ENCODE measurements at places on chromosomes 1 and 21.

DNA sequence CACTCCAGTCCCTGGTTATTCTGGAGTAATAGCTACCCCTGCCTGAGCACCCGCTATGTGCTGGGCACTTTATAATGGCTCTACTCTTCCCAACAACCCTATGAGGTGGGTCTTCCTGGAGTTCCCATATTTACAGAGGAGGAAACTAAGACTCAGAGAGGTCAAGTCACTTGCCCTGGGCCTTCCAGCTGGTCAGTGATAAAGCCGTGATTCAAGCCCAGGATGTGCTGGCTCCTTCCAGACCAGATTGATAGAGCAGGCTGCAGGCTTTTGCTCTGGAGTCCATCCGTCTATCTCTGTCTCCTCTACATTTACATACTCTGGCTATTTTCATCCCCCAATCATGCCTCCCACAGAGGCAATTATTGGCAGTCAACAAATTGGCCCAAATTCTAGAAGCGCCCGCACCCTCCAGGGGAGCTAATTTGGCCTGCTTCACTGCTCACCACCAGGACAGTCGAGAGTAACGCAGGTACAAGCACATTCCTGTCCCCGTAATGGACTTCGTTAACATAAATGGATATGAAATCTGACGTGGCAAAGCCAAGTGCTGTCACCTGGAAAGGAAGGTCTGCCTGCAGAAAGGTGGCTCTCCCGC, 39.8 kb upstream of the SELENON start:
- no peak for DNase-seq

DNA sequence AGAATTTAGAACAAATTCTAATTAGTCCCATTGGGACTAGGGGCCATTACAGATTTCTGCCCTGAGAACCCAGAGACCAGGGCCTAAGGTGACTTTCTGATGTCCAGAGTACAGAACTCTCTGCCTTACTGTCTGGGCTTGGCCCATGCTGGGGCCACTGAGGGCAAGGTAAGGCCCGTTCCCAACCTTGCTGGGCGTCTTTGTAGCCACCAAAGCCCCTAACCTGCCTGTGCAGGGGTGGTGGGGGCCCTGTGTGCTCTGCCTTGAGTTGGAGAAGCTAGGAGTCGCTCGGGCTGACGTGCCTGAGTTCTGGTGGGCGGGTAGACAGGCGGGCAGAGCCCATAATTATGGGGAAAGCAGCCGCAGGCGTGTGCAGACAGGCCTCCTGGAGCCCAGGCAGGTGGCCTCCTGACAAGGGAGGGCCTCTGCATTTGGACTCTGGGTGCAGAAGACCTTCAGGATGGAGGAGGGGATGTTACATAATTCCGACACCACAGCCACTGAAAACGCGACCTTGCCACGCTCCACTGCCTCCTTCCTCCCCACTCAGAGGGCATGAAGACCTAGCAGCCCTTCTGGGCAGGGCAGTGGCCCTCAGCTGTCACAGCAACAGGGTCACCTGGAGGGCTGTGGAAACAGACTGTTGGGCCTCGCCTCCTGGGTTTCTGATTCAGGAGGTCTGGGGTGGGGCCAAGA, 239.9 kb upstream of the TMEM51 start:
- DNase-seq, result no peak

DNA sequence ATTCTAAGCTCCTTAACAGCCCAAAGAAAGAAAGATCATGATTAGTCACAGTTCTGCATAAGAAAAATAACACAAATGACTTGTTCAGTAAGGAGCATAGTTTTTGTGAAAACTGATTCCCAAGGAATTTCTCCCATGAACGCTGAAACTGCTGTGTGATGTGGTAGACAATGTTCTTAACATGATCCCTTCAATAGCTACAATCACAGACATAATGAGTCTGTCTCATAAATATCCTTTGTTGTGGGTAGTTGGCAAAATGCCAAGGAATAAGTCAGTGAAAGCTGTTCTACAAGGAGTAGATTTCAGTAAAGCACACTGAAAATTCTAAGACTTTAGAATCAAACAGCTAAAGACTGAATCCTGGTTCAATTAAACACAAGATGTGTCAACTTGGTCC, 404.8 kb downstream of the HLX start:
- DNase-seq, result no peak

DNA sequence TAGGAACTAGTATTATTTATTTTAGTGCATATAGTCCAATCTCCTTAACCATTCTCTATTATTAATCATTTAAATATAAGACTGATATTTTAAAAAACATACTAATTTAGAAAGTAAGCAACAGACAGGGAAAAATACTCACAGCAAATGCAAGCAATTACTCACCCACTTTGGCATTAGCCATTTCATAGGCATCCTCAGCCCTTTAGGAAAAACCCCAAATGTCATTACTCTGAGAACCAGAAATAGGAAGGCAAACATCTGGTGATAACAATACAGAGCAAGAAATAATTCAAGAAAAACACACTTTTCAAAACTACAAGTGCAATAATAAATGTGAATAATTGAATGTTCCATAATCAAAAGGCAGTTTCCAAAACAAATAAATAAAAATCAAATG, 545.1 kb downstream of the PLPP3 start:
- no peak for DNase-seq

GRCh38 chr1:65075123-65075976, 72.7 kb upstream of the AK4 start:
- DNase-seq, result peak; percentile 34

DNA sequence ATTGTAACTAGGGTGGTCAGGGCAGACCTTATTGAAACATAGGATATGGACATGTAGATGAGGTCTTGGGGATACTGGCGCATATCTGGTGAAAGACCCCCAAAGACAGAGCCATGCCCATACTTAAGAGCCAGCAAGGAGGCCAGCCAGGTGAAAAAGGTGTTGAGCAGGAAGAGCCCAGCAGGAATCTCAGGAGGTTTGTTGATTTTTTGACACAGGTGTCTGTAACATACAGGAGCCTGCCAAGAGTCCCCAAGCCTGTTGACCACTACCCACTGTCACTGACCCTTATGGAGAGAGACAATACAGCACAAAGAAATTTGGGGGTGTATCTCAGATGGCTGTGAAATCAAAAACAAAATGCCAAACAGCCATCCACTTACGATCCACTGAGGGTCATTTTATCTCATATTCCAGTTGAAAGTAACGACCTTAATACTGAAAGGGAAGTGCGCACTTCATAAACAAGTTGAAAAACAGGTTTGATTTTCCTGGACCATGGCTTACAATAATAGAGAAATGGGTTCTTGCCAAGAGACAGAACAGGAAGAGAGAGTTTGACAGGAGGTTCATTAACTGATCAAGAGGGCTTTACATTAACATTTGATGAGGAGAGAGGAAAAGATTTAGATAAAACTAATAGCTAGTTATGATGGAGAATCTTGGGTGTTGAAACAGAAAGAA, 163.6 kb downstream of the GLUL start:
- no peak for DNase-seq

GRCh38 chr21:16376673-16377072, 646.9 kb downstream of the USP25 start:
- no peak for DNase-seq
